Activated B cell treated with CpG ODN at 0.5 μM for 24 hours (primary cell): ENCODE measurements at places on chromosomes 7 and 10. TPM values are rescaled to one million over a fixed set of nuclear protein-coding genes. Genes with fewer than 3 reads are reported as not detected.
A peak's percentile ranks its signal among the peaks of the same experiment; 100 is the strongest.

DNA sequence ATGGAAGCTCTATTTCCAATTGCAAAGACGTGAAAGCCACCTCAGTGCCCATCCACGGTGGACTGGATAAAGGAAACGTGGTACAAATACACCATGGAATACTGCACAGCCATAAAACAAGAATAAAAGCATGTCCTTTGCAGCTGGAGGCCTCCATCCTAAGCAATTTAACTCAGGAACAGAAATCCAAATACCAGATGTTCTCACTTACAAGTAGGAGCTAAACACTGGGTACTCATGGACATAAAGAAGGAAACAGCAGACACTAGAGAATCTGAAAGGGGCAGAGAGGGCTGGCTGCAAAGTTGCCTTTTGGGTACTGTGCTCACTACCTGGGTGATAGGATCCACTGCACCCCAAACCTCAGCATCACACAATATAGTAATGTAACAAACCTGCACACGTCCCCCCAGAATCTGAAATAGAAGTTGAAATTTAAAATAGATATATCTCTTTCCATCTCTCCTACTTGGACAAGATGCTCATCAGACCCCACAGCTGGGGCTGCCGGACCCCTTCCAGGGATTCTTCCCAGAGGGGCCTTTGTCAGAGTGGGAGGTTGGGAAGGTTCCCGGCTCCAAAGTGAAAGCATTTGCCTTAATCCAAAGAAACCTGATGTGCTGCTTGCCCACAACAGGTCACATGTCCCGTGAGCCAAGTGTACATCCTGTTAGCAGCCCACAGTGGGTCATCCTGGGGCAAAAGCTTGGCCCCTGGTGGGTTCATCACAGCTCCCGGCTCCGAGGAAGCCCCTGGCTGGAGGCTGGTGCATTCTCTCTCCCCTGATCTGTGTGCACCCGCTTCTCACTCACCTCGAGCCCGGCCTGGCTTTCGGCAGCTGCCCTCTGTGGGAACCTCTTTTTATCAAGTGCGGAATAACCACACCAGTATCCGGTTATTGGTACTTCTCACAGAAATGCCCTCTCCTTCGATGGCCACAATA lies 172.3 kb upstream of the PPP2R2D start:
- H3K27me3 ChIP-seq, result peaks cover 9% of the 10 kb centered on the region
- no peaks in the 10 kb centered on the region for H3K36me3 ChIP-seq
- peaks cover 2% of the 10 kb centered on the region for H3K4me1 ChIP-seq
- DNase-seq, result no peak

DNA sequence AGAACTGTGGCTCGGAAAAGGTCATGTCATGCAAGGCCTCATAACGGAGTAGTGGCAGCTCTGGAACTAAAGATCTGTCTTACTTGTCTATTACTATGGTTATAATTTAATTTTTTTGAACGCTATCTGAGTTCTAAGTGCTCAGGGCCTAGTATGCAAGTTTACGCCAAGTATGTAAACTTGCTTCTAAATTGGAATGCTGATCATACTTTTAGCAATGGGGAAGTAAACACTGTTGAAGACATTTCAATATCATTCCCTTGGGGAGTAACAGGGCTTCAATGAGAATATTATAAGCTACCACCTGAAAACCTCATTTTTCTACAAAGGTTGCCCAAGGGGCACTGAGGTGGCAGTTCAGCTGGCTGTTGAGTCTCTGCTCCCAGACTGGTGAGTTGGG lies 69.5 kb upstream of the NFKB2 start:
- no peak overlapping the region for H3K27ac ChIP-seq
- DNase-seq, result no peak
- no peak overlapping the region for H3K4me3 ChIP-seq
- no peaks in the 10 kb centered on the region for H3K27me3 ChIP-seq

DNA sequence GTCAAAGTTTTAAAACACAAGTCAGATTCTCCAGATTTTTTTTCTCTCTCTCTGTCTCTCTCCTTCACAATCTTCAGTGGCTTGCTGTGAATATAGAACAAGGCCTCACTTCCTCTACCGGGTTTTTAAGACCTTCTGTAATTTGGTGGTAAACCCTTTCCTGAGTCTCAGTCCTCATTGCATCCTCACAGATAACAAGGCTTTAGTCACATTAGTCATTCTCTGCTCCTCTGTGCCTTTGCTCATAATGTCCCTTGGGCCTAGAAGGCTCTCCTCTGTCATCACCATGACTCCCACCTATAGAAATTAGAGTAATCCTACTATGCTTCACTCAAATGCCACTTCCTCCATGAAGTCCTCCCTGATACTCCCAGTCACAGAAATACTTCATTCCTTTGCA lies 172.7 kb upstream of the HPS1 start:
- no peak overlapping the region for H3K4me3 ChIP-seq
- H3K4me1 ChIP-seq, result no peaks in the 10 kb centered on the region
- DNase-seq, result no peak
- H3K27ac ChIP-seq, result no peak overlapping the region
- H3K27me3 ChIP-seq, result peaks cover 5% of the 10 kb centered on the region

Gene C10orf105
- total RNA-seq, result not detected in 2 replicates

DNA sequence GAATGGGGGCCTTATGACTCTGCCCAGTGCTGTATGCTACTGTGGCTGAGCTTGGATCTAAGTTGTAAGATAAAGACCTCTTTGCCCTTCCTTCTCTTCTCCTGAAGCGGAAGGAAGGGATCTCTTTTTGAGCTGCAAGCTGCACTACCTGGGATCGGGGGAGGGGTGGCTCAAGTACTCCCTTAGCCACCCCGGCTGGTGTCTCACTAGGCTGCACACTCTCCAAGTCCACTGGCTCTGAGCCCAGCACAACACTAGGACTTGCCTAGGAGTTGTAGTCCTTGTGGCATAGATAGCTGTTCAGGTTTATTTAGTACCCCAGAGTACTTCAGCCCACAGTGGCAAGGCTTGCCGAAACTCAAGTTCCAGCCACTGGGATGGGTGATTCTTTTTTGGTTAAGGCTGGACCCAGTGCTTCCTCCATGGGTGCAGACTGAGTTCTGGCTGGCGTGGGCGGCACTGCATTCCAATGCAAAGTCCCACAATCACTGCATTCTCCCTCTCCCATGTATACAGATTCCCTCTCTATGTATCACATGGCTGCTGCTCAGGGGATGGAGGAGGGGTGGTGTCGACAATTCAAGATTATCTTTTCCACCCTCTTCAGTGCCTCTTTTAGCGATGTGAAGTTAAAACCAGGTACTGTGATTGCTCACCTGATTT lies 76.2 kb upstream of the SLC25A13 start:
- no peak for DNase-seq
- peaks cover 6% of the 10 kb centered on the region for H3K27me3 ChIP-seq
- no peak overlapping the region for H3K4me3 ChIP-seq
- H3K4me1 ChIP-seq, result no peaks in the 10 kb centered on the region
- H3K36me3 ChIP-seq, result no peaks in the 10 kb centered on the region
- H3K27ac ChIP-seq, result no peak overlapping the region

GRCh38 chr10:60235001-60235400 lies 154.7 kb downstream of the ANK3 start:
- peak overlapping the region; percentile 35 for H3K4me3 ChIP-seq
- H3K4me1 ChIP-seq, result peaks cover 93% of the 10 kb centered on the region
- no peaks in the 10 kb centered on the region for H3K36me3 ChIP-seq
- H3K27ac ChIP-seq, result peak overlapping the region; percentile 68
- DNase-seq, result no peak

GRCh38 chr7:1422512-1423263 lies 36.6 kb downstream of the MICALL2 start:
- no peak overlapping the region for H3K27ac ChIP-seq
- H3K4me1 ChIP-seq, result no peaks in the 10 kb centered on the region
- H3K36me3 ChIP-seq, result no peaks in the 10 kb centered on the region
- DNase-seq, result no peak
- peaks cover 17% of the 10 kb centered on the region for H3K27me3 ChIP-seq

GRCh38 chr7:127732306-127732705 lies 80.3 kb downstream of the SND1 start:
- H3K4me1 ChIP-seq, result peaks cover 6% of the 10 kb centered on the region
- no peak overlapping the region for H3K4me3 ChIP-seq
- peaks cover 77% of the 10 kb centered on the region for H3K36me3 ChIP-seq
- no peak overlapping the region for H3K27ac ChIP-seq
- DNase-seq, result no peak

- no peak overlapping the region for H3K27ac ChIP-seq
- H3K4me3 ChIP-seq, result no peak overlapping the region
- H3K27me3 ChIP-seq, result peaks cover 2% of the 10 kb centered on the region
- no peaks in the 10 kb centered on the region for H3K36me3 ChIP-seq
- H3K4me1 ChIP-seq, result peaks cover 12% of the 10 kb centered on the region
- no peak for DNase-seq
These were observed 48.4 kb upstream of the CYTH3 start for GRCh38 chr7:6320791-6321190.

Gene STEAP1B
- 96.4 and 117 TPM in 2 replicates for total RNA-seq

Gene SFXN2
- 22.1 and 28.9 TPM in 2 replicates for total RNA-seq

DNA sequence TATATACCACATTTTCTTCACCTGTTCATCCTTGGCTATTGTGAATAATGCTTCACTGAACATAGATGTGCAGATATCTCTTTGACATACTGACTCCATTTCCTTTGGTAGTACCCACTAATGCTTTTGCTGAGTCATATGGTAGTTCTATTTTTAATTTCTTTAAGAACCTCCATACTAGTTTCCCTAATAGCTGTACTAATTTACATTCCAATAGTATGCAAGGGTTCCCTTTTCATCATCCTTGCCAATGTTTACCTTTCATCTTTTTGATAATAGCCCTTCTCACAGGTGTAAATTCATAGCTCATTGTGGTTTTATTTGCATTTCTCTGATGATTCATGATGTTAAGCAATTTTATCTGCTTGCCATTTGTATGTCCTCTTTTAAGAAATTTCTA lies 159.9 kb downstream of the CALCR start:
- H3K36me3 ChIP-seq, result no peaks in the 10 kb centered on the region
- no peak for DNase-seq
- no peak overlapping the region for H3K27ac ChIP-seq
- H3K4me3 ChIP-seq, result no peak overlapping the region
- H3K27me3 ChIP-seq, result peaks cover 5% of the 10 kb centered on the region
- H3K4me1 ChIP-seq, result no peaks in the 10 kb centered on the region

Gene LRMDA
- not detected in 2 replicates for total RNA-seq

DNA sequence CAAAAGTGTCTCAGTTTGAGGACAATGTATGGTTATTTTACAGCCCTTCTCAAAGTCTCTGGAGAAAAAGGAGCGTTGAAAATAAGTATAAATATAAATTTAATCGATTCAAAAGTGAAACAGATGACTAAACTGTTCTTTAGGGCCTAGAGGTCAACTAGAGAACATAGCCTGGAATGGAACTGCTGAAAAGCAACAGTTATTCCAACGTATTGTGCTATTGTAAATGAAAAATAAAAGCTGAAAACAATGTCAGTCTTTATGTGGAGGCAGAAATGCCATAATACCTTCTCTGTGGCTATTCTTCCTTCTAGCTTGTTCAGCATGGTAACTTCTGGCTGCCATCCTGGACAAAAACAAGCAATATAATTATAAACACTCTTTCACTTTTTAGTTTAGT lies 362.5 kb downstream of the ARL4A start:
- DNase-seq, result no peak
- H3K27me3 ChIP-seq, result no peaks in the 10 kb centered on the region
- no peak overlapping the region for H3K4me3 ChIP-seq
- no peak overlapping the region for H3K27ac ChIP-seq
- peaks cover 3% of the 10 kb centered on the region for H3K4me1 ChIP-seq

GRCh38 chr7:74092964-74093471 lies 9.4 kb downstream of the LIMK1 start:
- no peaks in the 10 kb centered on the region for H3K27me3 ChIP-seq
- peak overlapping the region; percentile 95 for H3K27ac ChIP-seq
- DNase-seq, result peak; percentile 35
- peak overlapping the region; percentile 90 for H3K4me3 ChIP-seq

DNA sequence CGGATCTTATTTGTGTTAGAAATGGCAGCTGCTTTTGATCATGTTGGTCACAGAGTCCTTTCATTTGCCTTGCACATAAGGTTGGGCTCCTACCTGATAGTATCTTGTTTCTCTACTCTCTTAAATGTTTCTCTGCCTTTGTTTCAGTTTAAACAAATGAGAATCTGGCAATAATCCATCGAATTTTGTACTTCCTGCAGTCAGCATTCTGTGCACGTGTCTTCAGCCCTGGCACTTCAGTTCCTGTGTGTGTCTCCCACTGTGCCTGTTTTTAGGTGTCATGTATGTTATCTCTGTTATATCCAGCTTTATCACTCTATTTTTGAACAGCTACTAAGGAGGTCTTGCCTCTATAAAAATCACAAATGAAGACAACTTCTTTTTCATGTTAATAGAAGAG lies 28.4 kb upstream of the PTER start:
- H3K4me3 ChIP-seq, result no peak overlapping the region
- H3K27me3 ChIP-seq, result peaks cover 8% of the 10 kb centered on the region
- no peaks in the 10 kb centered on the region for H3K4me1 ChIP-seq
- no peak for DNase-seq

Gene PON1
- total RNA-seq, result not detected in 2 replicates

DNA sequence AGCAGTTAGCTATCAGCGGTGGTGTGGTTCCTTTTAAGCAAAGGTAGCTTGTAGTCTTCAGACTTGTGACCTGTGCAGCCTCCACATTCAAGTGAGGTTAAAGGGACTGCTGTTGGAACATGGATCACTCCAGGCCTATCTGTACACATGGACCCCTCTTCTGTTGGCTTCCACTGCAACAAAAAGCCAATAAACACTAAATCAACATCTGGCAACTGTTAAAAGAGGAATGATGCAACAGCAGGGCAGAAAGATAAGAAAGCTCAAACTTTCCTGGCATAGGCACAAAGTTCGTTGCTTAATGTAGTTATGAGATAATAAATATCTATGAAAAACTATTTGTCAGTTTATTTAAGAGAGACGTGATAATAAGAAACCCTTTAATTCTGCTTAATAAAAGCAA lies 4.0 kb upstream of the MINPP1 start:
- no peak for DNase-seq
- H3K4me1 ChIP-seq, result peaks cover 6% of the 10 kb centered on the region
- peaks cover 12% of the 10 kb centered on the region for H3K27me3 ChIP-seq
- H3K36me3 ChIP-seq, result no peaks in the 10 kb centered on the region
- no peak overlapping the region for H3K4me3 ChIP-seq

Gene STK32C
- total RNA-seq, result 11.0 and 13.8 TPM in 2 replicates

- no peak overlapping the region for H3K27ac ChIP-seq
- DNase-seq, result no peak
- H3K36me3 ChIP-seq, result peaks cover 4% of the 10 kb centered on the region
These were observed 42.8 kb upstream of the TECTB start for GRCh38 chr10:112240441-112240840.

Gene CLDN4
- not detected in 2 replicates for total RNA-seq

Gene IQUB
- total RNA-seq, result 0.11 and 0.15 TPM in 2 replicates

DNA sequence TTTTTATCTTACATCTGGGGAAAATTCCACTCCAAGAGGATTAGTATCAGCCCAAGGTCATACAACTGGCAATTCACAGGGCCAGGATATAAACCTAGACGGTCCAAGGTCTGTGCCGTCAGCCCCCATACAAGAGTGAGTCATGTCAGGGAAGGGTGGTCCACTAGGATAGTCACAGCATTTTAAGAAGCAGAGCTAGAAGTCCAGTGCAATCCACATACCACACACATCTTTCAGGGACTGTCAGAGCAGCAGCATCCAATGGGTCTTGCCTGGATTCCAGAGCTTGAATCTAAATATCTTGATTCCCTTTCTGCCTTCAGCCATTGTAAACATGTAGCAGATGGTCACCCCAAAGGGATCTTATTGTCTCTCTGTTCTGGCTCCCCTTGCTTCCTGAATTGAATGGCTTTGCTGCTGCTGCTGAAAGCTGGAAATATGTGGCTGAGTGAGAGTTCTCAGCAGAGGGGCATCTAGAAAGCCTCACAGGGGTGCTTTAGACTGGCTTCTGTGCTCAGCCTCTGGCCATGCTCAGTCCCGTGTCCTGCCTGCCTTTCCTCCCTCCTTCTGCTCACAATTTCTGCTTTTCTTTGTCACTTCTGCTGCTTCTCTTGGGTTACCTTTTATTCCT lies 9.9 kb upstream of the OR6V1 start:
- H3K27ac ChIP-seq, result no peak overlapping the region
- no peak overlapping the region for H3K4me3 ChIP-seq
- H3K4me1 ChIP-seq, result peaks cover 23% of the 10 kb centered on the region

Gene GPER1
- total RNA-seq, result 2.7 and 3.0 TPM in 2 replicates

Gene MLLT10
- 40.6 and 48.7 TPM in 2 replicates for total RNA-seq

Gene GATA3
- total RNA-seq, result 0.34 and 0.53 TPM in 2 replicates
